ENCODE measurements at places on chromosomes 1 and 21. TPM values are rescaled to one million over a fixed set of nuclear protein-coding genes. Genes with fewer than 3 reads are reported as not detected.

The AQP10 gene
- polyA plus RNA-seq = 0.18 TPM

The SUMO3 gene
- polyA plus RNA-seq = 121 TPM

The BCAN gene
- 0.11 TPM for polyA plus RNA-seq

DNA sequence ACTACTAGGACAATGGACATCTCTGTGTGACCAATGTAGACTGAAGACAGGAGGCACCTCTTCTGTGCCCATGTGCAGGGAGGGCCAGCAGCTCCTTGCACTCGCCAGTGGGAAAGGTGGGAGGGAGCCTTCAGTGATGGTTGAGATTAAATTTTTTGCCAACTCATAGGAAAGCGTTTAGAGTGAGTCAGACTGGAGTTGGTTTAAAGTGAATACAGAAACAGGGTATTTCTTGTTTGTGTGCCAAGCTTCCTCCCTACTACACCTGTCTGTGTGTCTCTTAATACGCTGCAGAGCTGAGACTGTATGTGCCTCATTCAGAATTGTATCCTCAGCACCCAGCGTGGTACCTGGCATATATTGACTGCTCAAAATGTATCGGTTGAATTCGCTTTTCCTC, 13.5 kb upstream of the COL16A1 start:
- DNase-seq = no peak

The C8A gene
- not detected for polyA plus RNA-seq

- DNase-seq = no peak
Observed at GRCh38 chr1:194466706-194467105, 1280.3 kb upstream of the B3GALT2 start.

GRCh38 chr1:232726048-232726779, 79.0 kb upstream of the MAP10 start:
- no peak for DNase-seq

The TCEA3 gene
- polyA plus RNA-seq = 44.9 TPM

DNA sequence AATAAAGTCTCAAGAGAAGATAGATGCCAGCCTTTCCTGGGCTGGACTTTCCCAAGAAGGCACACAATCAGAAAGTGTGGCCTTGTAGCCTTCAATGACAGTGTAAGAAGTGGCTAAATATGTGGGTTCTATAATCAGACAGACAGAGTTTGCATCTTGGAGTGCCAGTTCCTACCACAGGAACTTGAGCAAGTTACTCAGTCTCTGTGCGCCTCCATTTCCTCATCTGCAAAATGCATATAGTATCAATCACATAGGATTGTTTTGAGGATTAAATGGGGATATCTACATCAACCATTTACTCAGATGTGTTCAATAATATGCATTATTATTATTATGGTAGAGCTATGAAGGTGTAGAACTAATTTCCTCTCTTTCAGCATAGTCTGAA, 176.8 kb upstream of the PTBP2 start:
- no peak for DNase-seq

GRCh38 chr1:19240673-19241538, 10.4 kb downstream of the EMC1 start:
- DNase-seq = no peak

The TMOD4 gene
- polyA plus RNA-seq = 1.0 TPM

- no peak for DNase-seq
Observed at GRCh38 chr1:36871146-36871971, 163.0 kb downstream of the GRIK3 start.

GRCh38 chr1:238404921-238405320, 514.2 kb upstream of the ZP4 start:
- DNase-seq = no peak

- no peak for DNase-seq
Observed at GRCh38 chr21:41640748-41641509, 125.9 kb downstream of the RIPK4 start.

The MASP2 gene
- polyA plus RNA-seq = 3.6 TPM

The CAPZA1 gene
- polyA plus RNA-seq = 131 TPM

DNA sequence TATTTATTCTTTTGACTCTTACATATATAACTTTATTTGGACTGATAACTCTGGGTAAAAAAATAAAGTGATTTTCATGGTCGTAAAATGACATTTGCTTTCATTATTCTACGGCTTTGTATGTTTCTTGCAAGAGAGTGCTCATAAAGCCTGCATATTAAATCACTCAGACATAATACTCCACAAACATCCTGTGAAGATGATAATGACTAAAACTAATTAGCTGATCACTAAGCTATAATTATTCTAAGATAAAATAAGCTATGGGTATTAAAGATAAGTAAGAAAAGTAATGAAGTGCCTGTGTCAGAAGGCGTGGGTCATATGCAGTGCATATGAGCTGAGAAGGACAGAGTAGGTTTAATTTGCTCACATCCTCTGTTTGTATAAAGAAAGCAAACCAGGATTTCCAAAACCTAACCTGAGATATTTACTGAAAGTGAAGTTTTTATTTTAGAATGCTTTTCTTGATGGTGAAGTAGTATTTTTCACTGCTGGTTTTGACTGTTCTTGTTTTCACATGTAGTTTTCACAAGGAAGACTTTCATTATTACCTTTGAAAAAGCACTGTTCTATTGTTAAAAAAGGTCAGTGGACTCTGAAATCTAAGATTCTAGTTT, 278.8 kb downstream of the AMY1C start:
- DNase-seq = no peak

GRCh38 chr1:39490596-39491145, 765 bp upstream of the BMP8A start:
- no peak for DNase-seq

The LCE2C gene
- polyA plus RNA-seq = not detected

- DNase-seq = no peak
Observed at GRCh38 chr1:20508411-20508771, 440 bp upstream of the MUL1 start.

DNA sequence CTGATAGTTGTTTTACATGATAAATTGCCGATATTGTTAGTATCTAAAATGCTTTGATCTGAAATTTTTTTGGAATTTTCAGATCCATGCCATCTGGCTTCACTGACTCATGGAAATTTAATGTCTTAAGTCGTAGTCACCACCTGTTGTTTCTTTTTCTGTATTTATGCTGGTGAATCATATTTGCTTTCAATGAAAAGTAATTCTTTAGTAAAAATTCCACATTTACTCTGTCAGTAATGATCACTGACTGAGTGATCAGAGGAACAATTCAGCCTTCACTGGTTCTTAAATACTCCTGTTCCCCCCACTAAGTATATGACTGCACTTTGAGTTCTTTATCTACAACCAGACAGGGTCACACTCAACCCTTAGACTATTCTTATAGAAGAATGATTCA, 185.6 kb upstream of the NRIP1 start:
- no peak for DNase-seq

GRCh38 chr1:246537887-246538286, 28.2 kb downstream of the TFB2M start:
- no peak for DNase-seq

DNA sequence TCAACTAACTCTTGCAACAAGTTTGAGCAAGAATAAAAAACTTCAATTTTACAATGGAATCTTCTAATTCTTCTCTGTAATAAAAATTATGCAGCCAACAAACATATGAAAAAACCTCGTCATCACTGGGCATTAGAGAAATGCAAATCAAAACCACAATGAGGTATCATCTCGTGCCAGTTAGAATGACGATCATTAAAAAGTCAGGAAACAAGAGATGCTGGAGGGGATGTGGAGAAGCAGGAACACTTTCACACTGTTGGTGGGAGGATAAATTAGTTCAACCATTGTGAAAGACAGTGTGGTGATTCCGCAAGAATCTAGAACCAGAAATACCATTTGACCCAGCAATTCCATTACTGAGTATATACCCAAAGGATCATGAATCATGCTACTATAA, 327.5 kb upstream of the LYPLAL1 start:
- no peak for DNase-seq

DNA sequence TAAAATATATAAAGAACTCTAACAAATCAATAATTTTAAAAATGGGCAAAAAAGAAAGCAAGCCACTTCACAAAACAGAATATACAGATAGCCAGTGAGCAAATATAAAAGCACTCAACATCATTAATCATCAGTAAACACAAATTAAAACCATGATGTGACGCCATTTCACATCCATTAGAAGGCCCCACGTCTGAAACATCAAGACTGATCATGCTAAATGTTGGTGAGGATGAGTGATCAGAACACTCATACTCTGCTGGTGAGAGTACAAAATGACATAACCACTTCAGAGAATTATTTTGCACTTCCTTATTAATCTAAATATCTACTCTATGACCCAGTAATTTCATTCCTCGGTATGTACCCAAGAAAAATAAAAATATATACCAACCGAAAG, 512.2 kb upstream of the NR5A2 start:
- no peak for DNase-seq

DNA sequence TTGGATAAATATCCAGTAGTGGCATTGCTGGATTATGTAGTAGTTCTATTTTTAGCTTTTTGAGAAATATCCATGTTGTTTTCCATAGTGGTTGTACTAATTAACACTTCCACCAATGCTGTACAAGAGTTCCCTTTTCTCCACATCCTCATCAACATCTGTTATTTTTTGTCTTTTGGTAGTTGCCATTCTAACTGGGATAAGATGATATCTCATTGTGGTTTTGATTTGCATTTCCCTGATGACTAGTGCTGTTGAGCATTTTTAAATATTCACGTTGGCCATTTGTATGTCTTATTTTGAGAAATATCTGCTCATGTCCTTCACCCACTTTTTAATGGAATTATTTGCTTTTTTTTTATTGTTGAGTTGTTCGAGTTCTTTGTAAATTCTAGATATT, 183.9 kb downstream of the PTPRU start:
- DNase-seq = no peak
